ENCODE measurements at places on chromosomes 7 and 10.
A peak's percentile ranks its signal among the peaks of the same experiment; 100 is the strongest.

- DNase-seq = no peak
Observed at GRCh38 chr10:78579995-78580394, 488.8 kb upstream of the ZMIZ1 start.

DNA sequence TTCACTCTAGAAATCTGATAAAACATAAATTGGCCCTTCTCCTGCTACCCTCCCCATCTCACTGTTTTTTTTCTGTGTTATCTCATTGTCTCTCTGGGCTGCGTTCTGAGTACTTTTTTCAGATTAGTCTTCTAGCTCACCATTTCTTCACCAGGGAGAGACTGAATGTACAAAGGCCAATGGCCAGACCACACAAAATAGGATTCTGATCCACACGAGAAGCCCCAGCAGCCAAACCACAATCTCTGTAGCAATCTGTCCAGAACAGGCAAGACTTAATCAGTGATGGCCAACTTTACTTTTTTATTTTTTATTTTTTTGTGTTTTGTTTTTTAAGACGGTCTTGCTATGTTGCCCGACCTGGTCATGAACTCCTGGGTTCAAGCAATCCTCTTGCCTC, 55.9 kb upstream of the PAPSS2 start:
- no peak for DNase-seq

DNA sequence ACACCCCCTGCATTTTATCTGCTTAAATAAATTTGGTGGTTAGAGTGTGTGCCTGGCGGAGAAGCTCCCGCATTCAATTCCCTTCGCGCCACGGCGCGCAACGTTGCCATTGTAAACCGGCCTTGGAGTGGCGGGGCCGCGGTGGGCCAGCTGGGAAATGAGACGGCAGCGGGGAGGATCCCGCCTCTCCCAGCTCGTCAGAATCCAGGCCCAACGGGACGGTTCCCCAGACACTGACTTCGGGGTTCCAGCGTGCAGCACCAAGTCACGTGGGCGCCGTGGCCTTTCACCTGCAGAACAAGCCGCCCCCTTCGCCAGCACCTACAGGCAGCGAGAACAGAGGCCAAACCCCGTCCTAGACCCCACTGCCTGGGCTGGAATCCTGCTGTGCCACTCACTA, 103.4 kb downstream of the GRID1 start:
- no peak for DNase-seq

DNA sequence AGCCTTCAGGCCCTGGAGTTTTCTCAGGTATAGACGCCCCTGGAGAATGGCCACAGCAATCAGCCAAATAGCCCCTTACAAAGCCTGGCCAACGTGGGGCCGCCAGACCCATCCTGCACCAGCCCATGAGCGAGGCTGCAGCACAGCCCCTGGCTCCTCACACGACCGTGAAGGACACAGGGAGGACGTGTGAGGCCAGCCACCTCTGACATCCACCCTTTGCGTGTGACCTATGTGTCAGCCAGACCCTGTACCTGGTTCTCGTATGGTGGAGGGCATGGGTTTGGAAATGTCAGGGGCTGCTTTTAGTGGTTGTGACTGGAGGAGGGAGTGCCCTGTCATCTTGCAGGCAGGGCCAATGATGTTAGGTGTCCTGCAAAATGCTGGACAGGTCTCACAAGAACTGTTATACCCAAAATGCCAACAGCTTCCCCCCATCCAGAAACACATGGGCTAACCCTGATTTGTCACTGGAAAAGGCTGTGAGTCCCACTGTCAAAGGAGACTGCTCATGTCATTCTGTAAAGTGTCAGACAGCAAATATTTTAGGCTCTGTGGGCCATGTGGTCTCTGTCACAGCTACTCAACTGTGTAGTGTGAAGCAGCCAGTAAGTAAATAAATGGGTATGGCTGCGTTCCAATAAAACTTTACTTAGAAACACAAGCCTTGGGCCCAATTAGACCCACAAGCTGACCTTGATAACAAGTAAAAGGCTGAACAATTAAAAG, 30.0 kb downstream of the NOD1 start:
- no peak for DNase-seq

- no peak for DNase-seq
Observed at GRCh38 chr7:147261693-147262092, 1145.1 kb downstream of the CNTNAP2 start.

- DNase-seq = no peak
Observed at GRCh38 chr7:73350306-73351068, 22.5 kb downstream of the FKBP6 start.

DNA sequence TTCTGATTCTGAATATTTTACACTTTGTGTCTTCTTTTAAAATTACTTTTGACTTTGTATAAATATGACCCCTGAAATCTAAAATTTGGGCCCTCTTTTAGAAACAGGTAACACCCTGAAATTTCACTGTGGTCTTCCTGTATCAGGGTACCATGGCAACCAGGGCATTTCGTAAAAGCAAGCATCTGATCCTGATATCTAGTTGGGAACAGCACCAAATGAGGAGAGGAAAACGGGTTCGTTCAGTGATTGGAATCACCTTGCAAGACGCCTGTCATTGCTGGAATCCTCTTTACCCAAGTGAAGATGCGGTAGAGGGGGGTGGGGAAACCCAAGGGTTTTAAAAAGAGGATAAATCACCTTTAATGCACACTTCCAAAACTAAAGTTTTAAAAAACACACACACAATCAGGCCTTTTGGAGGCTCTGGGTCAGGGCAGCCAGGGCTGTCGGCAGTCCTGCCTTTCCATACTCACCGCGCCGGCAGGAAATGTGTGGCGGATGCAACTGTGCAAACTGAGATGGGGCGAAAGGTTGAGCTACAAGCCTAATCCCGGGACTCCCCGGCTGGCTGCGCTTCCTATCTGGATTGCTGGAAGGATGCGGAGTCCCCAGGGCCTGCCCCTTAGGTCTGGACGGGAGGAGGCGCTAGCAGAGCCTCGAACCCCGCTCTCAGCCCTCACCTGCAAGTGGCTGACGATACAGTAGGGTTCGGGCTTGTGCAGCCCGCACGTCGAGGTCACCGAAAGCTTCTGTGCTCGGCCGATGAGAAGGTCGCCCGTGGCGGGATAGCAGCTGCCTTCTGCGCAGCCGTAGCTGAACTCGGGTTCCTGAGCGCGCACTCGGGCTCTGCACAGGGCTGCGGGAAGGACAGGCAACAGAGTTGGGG, 1.8 kb downstream of the LAMB1 start:
- no peak for DNase-seq

DNA sequence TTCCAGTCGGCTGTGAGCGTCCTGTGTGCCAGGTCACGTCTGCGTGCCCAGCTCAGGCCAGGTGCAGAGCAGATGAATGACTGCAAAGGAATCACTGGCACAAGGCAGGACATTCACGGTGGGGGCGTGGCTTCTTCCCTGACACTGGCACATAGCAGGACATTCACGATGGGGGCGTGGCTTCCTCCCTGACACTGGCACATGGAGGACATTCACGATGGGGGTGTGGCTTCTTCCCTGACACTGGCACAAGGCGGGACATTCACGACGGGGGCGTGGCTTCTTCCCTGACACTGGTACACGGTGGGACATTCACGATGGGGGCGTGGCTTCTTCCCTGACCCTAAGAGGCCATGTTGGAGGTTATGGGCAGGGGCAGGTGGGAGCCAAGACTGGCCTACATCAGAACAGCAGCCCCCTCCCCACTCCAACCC, 64.3 kb downstream of the MYL10 start:
- DNase-seq = no peak

DNA sequence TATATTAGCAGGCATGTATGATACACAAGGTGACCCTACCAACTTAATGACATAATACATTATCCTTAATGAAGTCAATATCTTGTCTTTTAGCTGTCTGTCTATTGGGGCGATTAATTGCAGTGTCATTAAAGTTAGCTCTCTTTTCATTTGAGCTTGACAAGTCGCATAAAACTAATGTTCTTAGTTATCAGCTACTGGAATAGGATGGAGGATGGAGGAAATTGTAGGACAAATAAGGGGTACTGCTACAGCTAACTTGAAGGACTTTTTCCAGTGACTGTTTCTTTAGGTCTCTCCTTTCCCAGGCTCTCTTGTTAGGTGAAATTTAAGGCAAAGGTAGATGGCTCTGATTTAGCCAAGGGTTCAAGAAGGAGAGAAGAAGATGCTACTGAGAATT, 506.4 kb downstream of the LRMDA start:
- DNase-seq = no peak

DNA sequence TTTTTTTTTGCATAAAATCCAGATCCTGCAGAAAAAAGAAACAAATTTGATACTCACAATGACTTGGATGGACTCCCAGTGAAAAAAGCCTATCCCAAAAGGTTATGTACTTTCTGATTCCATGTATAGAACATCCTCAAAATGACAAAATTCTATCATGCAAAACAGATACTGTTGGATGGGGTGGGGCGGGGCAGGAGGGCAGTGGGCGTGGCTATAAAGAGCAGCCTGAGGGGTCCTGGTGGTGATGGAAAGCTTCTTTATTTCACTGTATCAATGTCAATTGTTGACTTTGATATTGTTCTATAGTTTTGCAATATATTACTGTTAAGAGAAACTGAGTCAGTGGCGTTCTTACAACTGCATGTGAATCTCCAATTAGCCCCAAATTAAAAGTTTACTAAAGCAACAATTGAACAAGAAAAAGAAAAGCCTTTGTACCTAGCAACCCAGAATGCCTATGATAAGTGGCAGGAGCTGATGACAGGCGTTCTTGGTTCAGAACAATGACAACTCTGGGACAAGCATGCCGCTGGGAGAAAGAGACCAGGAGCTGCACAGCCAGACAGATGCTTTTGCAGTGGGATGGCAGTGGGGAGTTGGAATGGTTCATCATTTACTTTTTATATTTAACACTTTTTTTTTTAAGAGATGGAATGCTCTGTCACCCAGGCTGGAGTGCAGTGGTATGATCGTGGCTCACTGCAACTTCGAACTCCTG, 101.9 kb downstream of the LHPP start:
- DNase-seq = no peak

GRCh38 chr10:91194497-91195179, 25.8 kb upstream of the PCGF5 start:
- DNase-seq = no peak

DNA sequence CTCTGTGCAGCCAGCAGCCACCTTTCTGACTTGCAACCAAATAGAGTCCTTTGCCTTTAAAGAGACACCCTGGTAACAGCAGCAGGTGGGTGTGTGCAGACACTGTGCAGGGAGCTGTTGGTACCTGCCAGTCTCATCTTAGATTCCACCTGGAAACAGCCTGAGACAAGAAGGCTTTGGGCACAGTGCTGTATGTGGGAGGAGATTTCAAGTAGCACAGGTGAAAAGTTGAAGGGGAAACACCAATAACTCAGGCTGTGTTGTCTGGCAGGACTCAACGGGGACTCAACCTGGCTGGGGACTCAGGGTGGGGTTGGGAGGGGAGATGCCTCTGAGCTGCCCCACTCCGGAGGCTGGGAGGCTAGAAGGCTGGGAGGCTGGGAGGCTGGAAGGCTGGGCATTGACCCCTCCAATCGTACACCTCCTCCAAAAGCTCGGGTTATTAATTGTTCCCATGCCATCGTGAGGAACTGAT, 6.7 kb downstream of the CPXM2 start:
- no peak for DNase-seq

GRCh38 chr7:114856625-114857024, 65.3 kb upstream of the MDFIC start:
- DNase-seq = no peak

- peak; percentile 85 for DNase-seq
Observed at GRCh38 chr10:104300002-104300735, 31.2 kb downstream of the GSTO2 start.

- no peak for DNase-seq
Observed at GRCh38 chr7:30237271-30237695, 47.1 kb upstream of the ZNRF2 start.

DNA sequence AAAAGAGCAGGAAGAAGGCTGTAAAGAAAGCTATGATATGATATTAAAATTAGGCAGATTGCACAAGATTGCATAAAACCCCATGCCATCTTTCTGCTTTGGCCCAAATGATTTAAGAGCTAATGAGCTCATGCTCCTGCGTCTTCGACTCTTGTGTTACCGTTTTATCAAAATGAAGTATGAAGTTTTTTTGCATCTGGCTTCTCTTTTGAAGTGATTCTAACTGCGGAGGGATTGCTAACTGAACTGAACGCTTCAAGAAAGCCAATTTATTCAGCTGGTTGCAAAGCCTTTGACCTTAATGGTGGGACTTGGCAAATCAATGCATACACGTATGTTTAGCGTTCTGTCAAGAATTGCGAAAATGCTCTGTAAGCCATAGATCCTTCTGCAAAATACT, 282.9 kb downstream of the TWIST1 start:
- DNase-seq = no peak

DNA sequence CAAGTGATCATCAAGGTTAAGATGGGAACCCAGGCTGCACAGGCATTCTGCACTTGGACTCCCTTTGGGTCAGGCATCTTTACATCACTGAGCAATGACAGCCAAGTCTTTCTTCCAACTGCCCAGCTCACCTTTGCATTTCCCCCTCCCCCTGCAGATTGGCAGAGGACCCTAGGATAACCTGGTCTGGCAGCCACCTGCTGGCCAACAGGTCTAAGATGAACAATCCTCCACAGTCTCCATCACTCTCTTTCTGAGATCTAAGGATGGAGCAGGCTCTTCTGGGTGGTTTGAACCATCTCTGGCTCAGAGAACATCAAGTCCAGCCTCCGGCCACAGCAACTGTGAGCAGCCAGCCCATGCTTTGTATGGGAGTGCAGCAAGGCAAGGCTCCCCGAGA, 75.8 kb downstream of the RAB11FIP2 start:
- DNase-seq = no peak

DNA sequence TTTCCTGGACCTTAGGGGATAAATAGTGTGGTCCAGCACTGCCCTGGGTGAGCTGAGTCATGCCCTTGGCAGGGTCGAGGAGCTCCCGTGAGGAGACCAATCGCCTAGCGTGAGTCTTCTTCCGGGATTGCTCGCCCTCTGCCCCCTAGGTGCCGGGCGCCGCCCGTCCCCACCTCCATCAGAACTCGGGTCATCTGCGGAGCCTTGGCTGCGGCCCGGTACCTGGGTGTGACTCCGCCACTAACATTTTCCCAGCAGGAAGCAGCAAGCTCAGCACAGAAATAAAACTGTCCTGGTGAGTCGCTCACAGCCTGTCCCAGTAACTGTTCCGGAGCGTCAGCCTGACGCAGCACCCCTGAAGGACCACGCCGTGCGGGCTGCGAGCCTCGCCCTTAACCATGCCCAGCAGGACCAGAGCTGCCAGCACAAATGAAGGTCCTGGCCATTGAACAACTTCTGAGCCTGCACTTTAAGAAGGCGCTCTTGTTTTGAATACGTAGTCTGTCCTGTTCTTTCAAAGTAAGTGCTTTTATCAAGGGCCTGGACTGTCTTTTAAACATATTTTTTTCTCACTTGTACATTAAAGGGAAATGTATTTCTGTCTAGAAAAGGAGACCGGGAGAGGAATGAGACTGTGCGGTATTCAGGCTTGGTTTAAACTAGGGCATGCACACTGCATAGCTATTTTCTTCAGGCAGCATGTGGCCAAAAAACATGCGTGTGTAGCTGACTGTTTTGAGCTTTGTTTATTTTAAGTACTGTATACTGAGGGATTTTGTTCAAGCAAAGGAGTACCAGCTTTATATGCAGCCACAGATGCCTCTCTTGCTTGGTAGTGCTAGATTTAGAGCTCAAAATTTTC, 136.7 kb downstream of the HECW1 start:
- peak; percentile 45 for DNase-seq

- DNase-seq = no peak
Observed at GRCh38 chr10:69897999-69898398, 96.3 kb downstream of the COL13A1 start.

GRCh38 chr10:93266858-93267257, 193.2 kb downstream of the CYP26A1 start:
- DNase-seq = no peak

GRCh38 chr7:88509341-88509740, 202.6 kb upstream of the STEAP4 start:
- DNase-seq = no peak
